ENCODE measurements at places on chromosomes 3 and 15.

DNA sequence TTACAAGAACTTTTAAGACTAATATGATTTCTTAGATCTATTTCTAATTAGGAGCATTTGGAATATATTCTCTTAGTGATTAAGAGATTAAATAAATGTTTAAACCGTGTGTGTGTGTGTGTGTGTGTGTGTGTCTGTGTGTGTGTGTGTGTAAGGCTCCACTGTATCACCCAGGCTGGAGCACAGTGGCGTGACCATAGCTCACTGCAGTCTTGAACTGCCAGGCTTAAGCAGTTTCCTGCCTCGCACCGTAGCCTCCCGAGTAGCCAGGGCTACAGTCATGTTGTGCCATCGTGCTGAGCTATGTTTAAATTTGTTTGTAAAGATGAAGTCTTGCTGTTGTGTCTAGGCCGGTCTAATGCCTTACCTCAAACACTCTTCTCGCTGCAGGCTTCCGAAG lies 109.4 kb downstream of the KLHL25 start:
- DNase-seq, result no peak

GRCh38 chr3:172454180-172454579 lies 5.9 kb upstream of the GHSR start:
- no peak for DNase-seq

DNA sequence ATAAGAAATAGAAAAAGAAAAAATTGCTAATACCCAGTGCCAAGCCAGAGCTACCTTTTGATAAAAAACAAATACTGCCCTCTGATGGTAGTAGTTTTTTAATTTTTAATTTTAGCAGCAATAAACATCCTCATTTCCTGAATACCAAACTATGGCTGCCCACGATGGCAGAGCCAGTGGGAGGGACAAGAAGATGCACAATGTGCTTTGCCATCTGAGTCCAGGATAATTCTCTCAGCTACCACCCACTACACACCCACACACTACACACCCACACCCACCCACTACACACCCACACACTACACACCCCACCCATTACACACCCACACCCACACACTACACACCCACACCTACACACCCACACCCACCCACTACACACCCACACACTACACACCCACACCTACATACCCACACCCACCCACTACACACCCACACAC lies 17.8 kb downstream of the CEP19 start:
- no peak for DNase-seq

DNA sequence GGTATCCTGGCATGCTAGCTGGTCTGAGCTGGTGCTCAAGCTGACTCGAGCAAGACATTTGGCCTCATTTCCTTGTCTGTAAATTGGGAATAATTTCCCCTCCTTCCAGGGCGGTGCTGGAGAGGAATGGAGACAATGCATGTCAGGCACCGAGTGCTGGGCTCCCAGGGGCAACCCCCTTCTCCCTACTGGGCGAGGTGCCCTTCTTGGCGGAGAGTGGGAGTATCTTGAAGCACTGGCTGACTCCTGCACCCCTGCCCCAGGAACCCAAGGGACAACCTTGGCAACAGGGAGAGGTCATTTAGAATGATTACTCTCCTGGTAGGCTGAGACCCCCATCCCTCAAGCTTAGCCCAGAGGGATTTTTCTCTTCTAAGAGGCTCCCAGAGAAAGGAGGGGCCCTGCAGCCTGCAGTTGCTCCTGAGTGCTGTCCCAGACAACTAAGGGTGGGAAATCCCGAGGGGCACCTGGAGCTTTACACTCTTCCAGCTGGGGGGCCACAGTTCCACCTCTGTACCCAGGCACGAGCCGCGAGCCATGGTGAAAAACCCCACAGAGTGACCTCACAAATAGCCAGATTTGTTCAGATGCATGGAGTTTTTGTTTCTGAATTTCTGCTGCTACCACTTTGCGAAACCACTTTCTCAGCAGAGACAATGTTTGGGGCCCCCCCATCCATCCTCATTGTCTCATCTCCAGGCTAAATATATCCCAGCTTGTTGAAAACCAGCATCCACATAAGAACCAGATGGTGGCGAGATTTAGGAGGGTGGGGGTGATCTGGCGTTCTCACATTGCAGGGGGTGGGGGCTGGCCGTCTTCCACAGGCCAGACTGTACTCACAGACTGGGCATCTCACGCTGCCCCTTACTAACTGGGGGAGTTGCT lies 44.8 kb downstream of the ABTB1 start:
- DNase-seq, result no peak

GRCh38 chr3:64022451-64023186 lies 675 bp downstream of the PSMD6 start:
- DNase-seq, result no peak

DNA sequence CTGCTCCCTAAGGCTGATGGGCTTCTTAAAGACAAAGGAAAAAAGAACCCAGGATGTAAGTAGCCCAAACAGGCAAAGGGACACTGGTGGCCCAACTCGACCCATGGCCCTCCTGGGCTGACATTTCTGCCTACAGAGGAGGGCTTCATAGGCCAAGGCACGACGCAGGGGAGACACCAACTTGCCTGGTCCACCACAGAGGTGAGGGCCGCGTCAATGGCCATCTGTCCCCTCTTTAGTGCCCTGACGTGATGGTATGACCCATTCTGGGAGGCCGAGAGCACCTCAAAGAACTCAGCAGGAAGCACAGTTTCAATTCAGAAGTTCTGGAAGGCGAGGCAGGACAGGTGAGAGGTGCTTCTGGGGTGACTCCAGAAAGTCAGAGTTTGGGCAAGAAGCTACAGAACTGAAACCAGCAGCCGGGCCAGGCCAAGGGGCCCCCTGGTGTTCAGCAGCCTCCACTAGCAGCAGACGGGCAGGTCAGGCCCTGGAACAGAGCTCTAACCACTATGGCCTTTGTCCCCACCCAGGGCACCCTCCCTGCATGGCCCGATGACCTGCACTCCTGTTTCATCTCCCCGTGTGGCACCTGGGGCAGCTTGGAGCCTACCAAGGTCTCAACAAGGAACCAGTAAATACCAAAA lies 45.1 kb downstream of the HMCES start:
- peak; percentile 68 for DNase-seq

DNA sequence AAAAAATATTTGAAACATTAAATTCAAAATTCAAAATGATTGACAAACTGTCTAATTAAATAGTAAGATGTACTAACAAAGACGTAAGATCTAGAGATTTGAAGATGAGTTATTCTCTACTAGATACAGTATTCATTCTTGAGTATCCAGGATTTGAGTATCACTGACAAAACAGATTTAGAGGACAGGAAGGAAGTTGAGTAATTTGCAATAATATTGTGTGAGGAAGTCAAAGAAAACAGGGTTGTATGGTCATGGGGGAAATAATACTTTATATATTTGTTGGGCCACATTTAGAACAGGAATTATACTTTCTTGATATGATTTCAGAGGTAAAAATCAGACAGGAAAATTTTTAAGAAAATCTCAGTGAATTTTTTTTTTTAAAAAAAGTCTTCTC lies 393.1 kb upstream of the CDIN1 start:
- DNase-seq, result no peak

GRCh38 chr3:188217011-188217463 lies 63.1 kb downstream of the LPP start:
- DNase-seq, result no peak

GRCh38 chr3:73398084-73398483 lies 226.7 kb downstream of the PDZRN3 start:
- no peak for DNase-seq

DNA sequence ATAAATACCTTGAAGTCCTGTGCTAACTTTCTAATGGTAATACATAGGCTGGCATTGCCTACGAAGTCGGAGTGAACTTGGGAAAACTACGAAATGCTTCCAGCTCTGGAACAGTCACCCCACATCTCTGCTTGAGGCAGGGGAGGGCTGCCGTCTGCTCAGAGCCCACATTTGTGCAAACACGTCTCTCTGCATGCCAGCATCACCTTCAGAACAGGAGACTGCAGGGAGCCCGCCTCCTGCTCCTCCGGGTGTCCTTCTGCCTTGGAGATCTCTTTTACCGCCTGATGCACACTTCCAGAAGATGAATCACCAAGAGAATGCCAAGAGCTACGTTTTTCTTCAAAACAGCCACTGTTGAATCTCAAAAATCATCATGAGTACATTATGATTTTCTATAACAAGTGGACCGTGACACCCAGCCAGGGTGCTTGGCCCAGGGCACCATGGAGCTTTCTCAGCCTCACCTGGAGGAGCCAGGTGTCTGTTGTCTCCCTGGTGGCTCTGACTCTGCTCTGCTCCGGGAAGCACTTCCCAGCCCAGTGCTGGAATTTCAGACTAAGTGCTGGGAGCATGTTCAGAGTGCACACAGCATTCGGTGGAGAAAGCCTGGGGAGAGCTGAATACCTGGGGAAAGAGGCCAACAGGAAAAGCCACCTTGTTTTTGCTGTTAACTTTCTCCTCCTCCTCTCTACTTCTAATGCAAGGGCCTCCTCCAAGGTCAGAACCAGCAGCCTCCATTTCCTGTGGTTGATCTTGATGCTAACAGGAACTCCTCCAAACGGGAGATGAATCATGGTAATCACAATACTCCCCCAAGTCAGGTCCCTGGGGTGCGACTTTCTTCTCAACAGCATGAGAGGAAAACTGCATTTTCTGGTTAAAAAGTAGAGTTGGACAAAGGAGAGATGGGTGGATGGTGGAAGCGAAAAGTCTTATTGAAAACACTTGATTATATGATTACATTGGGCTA lies 467.7 kb downstream of the GABRG3 start:
- DNase-seq, result no peak

DNA sequence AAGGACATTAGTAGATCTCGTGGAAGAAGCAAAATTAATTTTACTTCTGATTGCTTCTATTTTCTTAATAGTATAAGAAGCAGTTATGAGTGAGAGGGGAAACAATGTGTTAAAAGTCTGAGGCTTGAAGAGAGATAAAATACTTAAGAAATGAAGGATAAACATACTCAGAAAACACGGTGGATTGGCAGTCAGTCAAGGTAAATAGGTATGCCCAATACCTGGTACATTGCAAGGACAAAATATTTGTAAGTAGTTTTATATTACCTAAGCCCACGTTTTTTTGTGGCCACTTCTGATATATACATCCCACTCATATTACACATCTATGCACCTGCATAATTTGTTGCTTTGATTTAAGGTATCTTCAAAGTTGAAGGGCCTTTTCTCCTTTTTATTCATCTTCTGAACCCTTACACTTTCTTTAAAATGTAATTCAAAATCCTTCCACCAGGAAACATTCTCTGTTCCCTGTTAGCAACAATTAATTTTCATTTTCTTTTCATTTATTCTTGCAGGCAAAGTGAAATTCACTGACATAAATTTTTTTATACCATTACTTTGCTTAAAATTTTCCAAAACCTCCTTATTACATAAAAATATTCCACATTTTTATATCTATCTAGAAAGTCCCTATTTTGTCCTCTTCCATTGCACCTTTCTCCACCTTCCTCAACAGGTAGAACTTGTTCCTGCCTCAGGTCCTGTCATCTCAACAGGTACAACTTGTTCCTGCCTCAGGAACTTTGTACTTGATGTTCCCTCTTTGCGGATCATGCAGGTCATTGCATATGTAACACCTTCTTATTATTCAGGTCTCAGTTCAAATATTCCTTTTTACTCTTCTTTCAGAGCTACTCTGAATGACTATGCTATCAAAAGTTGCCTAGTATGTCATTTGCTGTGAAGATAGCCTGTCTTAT lies 755.7 kb upstream of the ALCAM start:
- DNase-seq, result no peak

GRCh38 chr3:159892171-159892795 lies 96.4 kb upstream of the IL12A start:
- no peak for DNase-seq

GRCh38 chr3:167864552-167864874 lies 129.0 kb downstream of the SERPINI1 start:
- peak; percentile 27 for DNase-seq

DNA sequence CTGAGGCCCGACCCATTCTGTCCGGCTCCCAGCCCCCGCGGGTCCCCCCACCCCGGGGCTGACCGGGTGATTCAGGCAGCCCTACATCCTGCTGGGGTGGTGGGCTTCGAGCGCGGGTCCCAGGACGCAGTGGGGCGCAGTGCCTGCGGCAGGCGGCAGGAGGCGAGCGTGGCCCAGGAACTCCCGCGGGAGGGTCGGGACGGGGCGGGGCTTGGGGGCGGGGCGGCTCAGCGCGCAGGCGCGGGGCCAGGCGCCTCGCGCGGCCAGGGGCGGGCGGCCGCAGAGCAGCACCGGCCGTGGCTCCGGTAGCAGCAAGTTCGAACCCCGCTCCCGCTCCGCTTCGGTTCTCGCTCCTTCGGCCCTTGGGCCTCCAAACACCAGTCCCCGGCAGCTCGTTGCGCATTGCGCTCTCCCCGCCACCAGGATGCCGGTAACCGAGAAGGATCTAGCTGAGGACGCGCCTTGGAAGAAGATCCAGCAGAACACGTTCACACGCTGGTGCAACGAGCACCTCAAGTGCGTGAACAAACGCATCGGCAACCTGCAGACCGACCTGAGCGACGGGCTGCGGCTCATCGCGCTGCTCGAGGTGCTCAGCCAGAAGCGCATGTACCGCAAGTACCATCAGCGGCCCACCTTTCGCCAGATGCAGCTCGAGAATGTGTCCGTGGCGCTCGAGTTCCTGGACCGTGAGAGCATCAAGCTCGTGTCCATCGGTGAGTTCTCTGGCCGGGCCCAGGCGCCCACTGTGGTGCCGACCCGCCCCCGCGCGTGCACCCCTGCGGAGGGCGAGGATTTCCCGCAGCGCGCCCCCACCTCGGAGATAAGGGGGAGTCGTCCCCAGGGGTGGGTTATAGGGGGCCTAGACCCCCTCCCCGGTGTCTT lies at the start of gene FLNB:
Gene FLNB (plus strand): TSS at position 282 of the 885 bp plus-strand sequence. CDS start 143 bp downstream, at position 425.
- DNase-seq, result peak; percentile 78

GRCh38 chr15:42129364-42129763 lies 27.1 kb downstream of the PLA2G4F start:
- DNase-seq, result no peak

DNA sequence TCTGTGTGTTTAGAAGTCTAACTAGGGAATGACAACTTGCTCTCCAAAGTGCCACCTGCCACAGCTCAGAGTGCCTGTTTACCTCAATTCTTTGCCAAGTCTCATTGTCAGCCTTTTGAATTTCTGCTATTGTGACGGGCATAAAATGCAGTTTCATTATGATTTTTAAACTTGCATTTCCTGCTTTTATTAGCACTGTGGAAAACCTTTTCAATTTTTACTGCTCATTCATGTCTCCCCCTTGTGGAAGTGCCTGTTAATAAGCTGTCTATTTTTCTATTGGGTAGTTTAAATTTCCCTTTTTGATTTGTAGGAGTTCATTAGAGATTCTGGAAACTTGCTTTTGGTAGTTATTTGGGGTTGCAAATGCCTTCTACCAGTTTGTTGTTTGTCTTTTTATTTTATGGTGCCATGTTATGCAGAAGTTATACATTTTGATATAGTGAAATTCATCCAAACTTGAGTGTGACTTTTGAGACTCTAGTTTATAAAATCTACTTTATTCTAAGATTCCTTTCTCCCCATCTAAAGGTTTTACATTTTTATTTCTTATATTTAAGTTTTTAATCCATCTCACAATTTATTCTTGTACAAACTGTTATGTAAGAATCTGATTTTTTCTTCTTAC lies 53.9 kb upstream of the FRMD4B start:
- no peak for DNase-seq
